ENCODE measurements at places on chromosomes 12 and 14. TPM values are rescaled to one million over a fixed set of nuclear protein-coding genes. Genes with fewer than 3 reads are reported as not detected.

The TMEM121 gene
- total RNA-seq = 5.6 TPM

The TAS2R31 gene
- total RNA-seq = 7.2 TPM

The SYCP3 gene
- 0.67 TPM for total RNA-seq

The RHOJ gene
- total RNA-seq = 209 TPM

The GLS2 gene
- total RNA-seq = not detected

The GPRC5D gene
- total RNA-seq = not detected

The FAIM2 gene
- total RNA-seq = not detected

The COCH gene
- 0.65 TPM for total RNA-seq

The MAP1LC3B2 gene
- total RNA-seq = 0.86 TPM

The HOXC4 gene
- total RNA-seq = not detected

The TMPRSS12 gene
- not detected for total RNA-seq

The STAC3 gene
- total RNA-seq = 0.65 TPM

The COX8C gene
- total RNA-seq = not detected

The RD3L gene
- total RNA-seq = not detected

Data from vein endothelial cell (primary cell).